Panc1 (cell line): ENCODE measurements at places on chromosomes 4 and X. TPM values are rescaled to one million over a fixed set of nuclear protein-coding genes. Genes with fewer than 3 reads are reported as not detected.

- no peaks in the 10 kb centered on the region for H3K27me3 ChIP-seq
- H3K4me1 ChIP-seq = no peaks in the 10 kb centered on the region
- H3K4me3 ChIP-seq = no peak overlapping the region
- DNase-seq = no peak
These were observed 56.4 kb downstream of the FAM53A start for GRCh38 chr4:1627417-1628313.

DNA sequence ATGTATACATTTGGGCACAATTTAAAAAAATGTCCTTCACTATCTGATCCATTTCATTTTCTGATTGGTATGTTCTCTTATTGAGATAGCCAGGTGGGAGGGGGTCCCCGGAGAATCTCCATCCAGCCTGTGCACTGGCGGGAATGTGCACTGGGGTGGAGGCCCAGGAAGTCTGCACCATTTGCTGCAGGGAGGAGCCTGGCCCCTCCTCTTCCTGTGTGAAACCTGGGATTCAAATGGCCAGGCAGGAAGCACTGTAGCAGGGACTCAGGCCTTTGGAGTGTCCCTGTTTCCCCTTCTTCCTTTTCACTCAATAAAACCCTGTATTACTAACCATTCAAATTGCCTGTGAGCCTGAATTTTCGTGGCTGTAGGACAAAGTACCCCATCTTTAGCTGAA lies 44.3 kb downstream of the GPRIN3 start:
- H3K27ac ChIP-seq = no peak overlapping the region
- no peak for DNase-seq
- H3K4me3 ChIP-seq = no peak overlapping the region
- H3K27me3 ChIP-seq = no peaks in the 10 kb centered on the region
- H3K36me3 ChIP-seq = no peaks in the 10 kb centered on the region
- no peaks in the 10 kb centered on the region for H3K4me1 ChIP-seq

DNA sequence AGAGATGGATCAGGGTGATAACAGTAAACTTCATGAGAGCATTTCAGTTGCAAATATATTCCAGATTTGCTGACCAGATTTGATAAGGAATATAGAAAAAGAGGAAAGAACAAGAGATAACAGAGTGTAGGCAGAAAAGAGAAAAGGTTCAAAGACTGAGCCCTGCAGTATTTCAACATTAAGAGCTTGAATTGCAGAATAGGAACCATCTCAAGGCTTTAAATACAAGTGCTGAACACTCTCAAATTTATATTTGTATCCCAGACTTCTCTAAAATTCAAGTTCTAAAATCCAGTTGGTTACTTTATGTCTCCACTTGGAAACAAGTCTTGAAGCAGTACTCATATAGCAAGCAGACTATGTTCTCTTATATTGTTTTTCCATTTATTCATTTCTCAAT lies 9.7 kb upstream of the MYOZ2 start:
- no peak for DNase-seq
- H3K27ac ChIP-seq = no peak overlapping the region
- no peaks in the 10 kb centered on the region for H3K36me3 ChIP-seq
- H3K4me3 ChIP-seq = no peak overlapping the region

GRCh38 chr4:149108626-149109025 lies 666.4 kb upstream of the NR3C2 start:
- no peaks in the 10 kb centered on the region for H3K4me1 ChIP-seq
- no peak for DNase-seq
- no peak overlapping the region for H3K27ac ChIP-seq
- no peak overlapping the region for H3K4me3 ChIP-seq
- no peaks in the 10 kb centered on the region for H3K36me3 ChIP-seq
- no peaks in the 10 kb centered on the region for H3K27me3 ChIP-seq

DNA sequence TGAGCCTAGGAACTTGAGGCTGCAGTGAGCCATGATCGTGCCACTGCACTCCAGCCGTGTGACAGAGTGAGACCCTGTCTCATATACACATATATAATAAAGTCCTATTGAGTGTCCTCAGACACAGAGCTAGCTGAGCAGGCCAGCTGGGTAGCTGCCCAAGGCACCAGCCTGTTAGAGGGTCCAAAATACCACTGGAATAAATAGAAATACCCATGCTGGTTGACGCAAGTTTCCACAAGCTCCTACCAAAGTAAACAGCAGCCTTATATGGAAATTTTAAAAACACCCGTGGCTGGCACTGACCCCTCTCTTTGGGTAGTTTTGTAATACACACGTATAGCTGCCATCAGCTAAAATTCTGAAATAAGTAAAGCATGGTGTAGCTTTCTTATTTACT lies 348.6 kb downstream of the BCOR start:
- H3K36me3 ChIP-seq = no peaks in the 10 kb centered on the region
- no peak for DNase-seq
- no peaks in the 10 kb centered on the region for H3K4me1 ChIP-seq
- no peak overlapping the region for H3K4me3 ChIP-seq
- H3K27ac ChIP-seq = no peak overlapping the region

DNA sequence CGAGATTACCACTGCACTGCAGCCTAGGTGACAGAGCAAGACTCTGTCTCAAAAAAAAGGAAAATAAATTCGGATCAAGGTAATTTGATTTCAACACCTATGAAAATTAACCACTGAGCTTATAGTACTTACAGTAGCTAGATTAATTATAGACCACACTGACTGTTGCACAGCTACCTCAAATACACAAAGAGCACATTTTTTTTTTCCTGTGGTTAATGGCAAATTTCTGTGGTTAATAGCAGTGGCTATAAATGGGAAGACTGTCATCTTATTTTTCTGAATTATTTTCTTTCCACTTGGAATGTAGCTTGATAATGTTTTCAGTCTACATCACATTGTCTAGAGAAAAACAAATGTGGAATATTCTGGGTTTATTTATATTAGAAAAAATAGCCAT lies 1661.6 kb upstream of the PCDH7 start:
- H3K36me3 ChIP-seq = no peaks in the 10 kb centered on the region
- H3K4me1 ChIP-seq = no peaks in the 10 kb centered on the region
- no peaks in the 10 kb centered on the region for H3K27me3 ChIP-seq

GRCh38 chr4:147550626-147551246 lies 66.5 kb upstream of the TMEM184C start:
- no peaks in the 10 kb centered on the region for H3K27me3 ChIP-seq
- no peak for DNase-seq
- no peaks in the 10 kb centered on the region for H3K4me1 ChIP-seq
- no peak overlapping the region for H3K4me3 ChIP-seq
- H3K36me3 ChIP-seq = no peaks in the 10 kb centered on the region

- DNase-seq = no peak
- no peak overlapping the region for H3K27ac ChIP-seq
- H3K36me3 ChIP-seq = no peaks in the 10 kb centered on the region
- H3K4me3 ChIP-seq = no peak overlapping the region
- no peaks in the 10 kb centered on the region for H3K27me3 ChIP-seq
- H3K4me1 ChIP-seq = 0 out of 2 replicates have a peak, but pooled peaks cover 2% of the 10 kb centered on the region
These were observed 7.9 kb upstream of the SLC25A43 start for GRCh38 chrX:119391279-119391678.

GRCh38 chr4:6480534-6481088 lies 8.2 kb upstream of the PPP2R2C start:
- no peak overlapping the region for H3K4me3 ChIP-seq
- no peaks in the 10 kb centered on the region for H3K36me3 ChIP-seq
- H3K27me3 ChIP-seq = 0 out of 2 replicates have a peak, but pooled peaks cover 2% of the 10 kb centered on the region
- DNase-seq = no peak
- H3K4me1 ChIP-seq = no peaks in the 10 kb centered on the region
- no peak overlapping the region for H3K27ac ChIP-seq

DNA sequence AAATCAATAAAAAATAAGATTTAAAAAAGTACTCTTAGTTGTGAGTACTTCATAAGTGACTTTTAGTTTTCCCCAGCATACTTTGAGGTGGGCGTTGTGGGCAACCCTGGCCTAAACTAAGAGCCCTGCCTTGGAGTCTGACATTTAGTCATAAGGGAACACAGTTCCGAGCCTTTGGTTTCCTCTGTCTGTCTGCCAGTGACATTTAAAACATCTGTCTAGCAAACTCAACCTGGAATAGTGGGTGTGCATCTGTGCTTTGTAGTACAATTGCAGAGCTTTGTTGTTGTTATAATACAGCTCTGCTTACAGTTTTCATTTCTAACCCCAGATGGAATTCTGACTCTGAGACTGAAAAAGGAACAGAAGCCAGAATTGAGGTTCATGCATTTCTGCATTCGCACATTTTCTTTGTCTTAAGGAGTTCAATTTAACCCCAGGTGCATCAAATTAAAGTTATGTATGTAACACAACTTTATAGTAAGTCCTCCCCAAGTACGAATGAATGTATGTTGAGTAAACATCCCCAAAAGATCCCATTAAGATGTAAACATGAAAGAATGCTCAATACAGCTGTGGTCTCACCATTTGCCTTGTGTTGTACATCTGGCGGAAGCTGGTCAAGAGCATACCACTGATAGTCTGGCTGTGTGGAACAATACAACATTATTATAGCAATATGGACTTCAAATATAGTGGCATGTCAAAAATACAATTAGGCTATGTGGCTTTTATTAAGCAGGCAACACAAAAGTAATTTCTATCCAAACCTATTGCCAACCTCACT lies 25.9 kb downstream of the TNIP3 start:
- no peak for DNase-seq
- no peaks in the 10 kb centered on the region for H3K36me3 ChIP-seq
- no peaks in the 10 kb centered on the region for H3K27me3 ChIP-seq
- H3K4me3 ChIP-seq = no peak overlapping the region
- no peak overlapping the region for H3K27ac ChIP-seq

DNA sequence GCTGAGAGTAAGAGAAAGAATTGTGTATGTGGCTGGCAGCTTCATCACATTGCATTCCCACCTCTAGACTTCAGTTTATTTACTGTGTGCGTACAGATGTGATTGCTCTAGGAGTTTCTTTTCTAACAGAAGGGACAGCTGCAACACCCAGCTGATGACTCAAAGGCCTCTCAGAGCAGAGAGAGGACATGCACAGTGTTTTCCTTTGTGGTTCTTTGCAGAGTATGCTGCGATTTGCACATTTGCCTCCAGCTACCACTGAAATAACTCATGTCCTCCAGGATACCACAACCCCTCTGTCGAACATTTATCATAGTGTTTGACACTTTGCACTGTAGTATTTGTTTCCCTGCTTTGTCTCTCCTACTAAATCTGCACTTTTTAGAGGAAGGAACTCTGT lies 294.1 kb downstream of the STIM2 start:
- no peak overlapping the region for H3K4me3 ChIP-seq
- no peaks in the 10 kb centered on the region for H3K4me1 ChIP-seq
- no peaks in the 10 kb centered on the region for H3K36me3 ChIP-seq
- DNase-seq = no peak
- no peaks in the 10 kb centered on the region for H3K27me3 ChIP-seq
- H3K27ac ChIP-seq = no peak overlapping the region

DNA sequence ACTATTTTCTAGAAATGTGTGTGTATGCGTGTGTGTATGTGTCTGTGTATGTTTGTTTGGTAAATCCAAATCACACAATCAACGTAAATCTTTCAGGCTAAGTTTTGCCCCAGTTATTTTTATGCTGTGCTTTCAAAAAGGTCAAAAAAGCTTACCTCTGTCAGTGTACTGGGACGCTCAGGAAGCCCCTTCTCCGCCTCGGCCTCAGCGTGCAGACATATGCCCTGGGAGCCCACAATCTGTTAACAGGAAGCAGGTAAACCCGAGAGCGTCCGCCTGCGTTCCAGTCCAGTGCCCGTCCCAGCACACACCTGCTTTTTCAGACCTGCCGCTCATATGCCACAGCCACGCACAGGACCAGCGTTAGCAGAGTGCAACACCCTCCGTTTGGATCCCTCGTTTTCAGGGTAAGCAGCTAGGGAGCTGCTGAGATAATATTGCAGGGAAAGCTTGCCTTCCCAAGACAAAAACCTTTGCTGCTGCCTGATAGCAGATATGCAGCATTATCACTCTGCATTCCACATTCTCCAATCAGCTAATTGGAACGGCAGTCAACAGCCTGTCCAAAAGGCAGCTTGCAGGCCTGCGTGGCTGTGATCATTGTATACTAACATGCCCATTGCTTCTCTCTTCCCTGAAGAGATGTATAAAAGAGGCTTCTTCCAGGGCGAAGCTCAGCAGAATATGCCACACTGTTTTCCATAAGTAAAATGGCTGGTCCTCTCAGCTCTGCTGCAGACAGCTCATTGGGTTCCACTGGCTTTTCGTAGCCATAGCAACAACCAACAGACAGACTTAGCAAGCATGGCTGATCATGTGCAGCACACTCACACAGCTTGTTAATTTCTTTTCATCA lies at the start of gene SORBS2:
TSS of gene SORBS2 (minus strand) at position 686 of the 856 bp plus-strand sequence. CDS start 121,623 bp downstream, outside the sequence.
- no peaks in the 10 kb centered on the region; the same call in 1 of the 2 replicates for H3K4me1 ChIP-seq
- DNase-seq = no peak
- no peaks in the 10 kb centered on the region for H3K27me3 ChIP-seq
- H3K27ac ChIP-seq = peak within 1 kb of the TSS; percentile 70
- peak within 1 kb of the TSS; percentile 27 for H3K4me3 ChIP-seq
- H3K36me3 ChIP-seq = no peaks in the 10 kb centered on the region

- no peak overlapping the region for H3K27ac ChIP-seq
- H3K4me1 ChIP-seq = no peaks in the 10 kb centered on the region
- no peak overlapping the region for H3K4me3 ChIP-seq
These were observed 8.0 kb downstream of the ARHGEF38 start for GRCh38 chr4:105560421-105560848.

- DNase-seq = no peak
- no peak overlapping the region for H3K4me3 ChIP-seq
- no peaks in the 10 kb centered on the region for H3K27me3 ChIP-seq
These were observed 19.5 kb downstream of the EPGN start for GRCh38 chr4:74327762-74328161.

DNA sequence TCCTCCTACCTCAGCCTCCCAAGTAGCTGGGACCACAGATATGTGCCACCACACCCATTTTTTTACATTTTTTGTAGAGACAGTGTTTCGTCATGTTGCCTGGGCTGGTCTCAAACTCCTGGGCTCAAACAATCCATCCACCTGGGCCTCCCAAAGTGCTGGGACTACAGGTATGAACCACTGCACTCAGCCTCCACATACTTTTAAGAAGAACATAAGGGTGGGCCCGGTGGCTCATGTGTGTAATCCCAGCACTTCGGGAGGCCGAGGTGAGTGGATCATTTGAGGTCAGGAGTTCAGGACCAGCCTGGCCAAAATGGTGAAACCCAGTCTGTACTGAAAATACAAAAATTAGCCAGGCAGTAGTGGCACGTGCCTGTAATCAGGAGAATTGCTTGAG lies 51.5 kb upstream of the MXD4 start:
- no peaks in the 10 kb centered on the region for H3K36me3 ChIP-seq
- no peaks in the 10 kb centered on the region for H3K27me3 ChIP-seq

- no peak overlapping the region for H3K4me3 ChIP-seq
- DNase-seq = peak; percentile 35
- no peaks in the 10 kb centered on the region for H3K27me3 ChIP-seq
- H3K4me1 ChIP-seq = no peaks in the 10 kb centered on the region
- H3K36me3 ChIP-seq = no peaks in the 10 kb centered on the region
- H3K27ac ChIP-seq = no peak overlapping the region
These were observed 13.8 kb upstream of the ENOX2 start for GRCh38 chrX:130916636-130917422.

Gene ARHGAP6
- 0.13 TPM for total RNA-seq

Gene WAS
- total RNA-seq = 0.82 TPM

Gene ZNF732
- not detected for total RNA-seq

Gene SUPT20HL2
- not detected for total RNA-seq

Gene OPHN1
- 8.8 TPM for total RNA-seq

Gene PPEF2
- not detected for total RNA-seq

Gene CSAG3
- 0.26 TPM for total RNA-seq

Gene EDA2R
- 0.05 TPM for total RNA-seq

Gene MMGT1
- total RNA-seq = 31.4 TPM
